Globus pallidus (tissue), 1 donor: ENCODE measurements at places on chromosomes 11 and 22.

- DNase-seq: no peak
These were observed 20.6 kb downstream of the OR52A5 start for GRCh38 chr11:5117588-5117987.

GRCh38 chr11:48354677-48355076 is 11.6 kb downstream of the OR4C5 start:
- DNase-seq: no peak

DNA sequence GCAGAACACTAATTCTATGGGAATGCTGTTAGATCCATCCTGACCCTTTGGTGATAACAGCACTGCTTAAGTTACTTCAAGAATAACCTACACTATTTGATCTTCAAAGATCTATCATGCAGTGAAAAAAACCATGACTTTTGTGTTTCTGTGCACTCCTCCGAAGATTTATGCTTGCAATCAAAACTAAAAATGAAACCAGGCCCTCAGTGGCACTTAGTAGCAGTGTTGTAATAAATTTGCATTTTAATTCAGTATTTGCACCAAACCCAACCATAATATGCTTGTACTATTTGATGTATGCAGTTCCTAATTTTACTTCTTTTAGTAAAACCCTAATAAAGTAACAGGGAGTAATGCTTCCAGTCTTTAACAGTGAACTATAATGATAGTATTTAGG is 130.7 kb downstream of the SOX6 start:
- DNase-seq: no peak

- DNase-seq: no peak
These were observed 37.1 kb upstream of the SLC37A2 start for GRCh38 chr11:125025968-125026367.

- DNase-seq: peak; percentile 46
These were observed 17.8 kb downstream of the ADA2 start for GRCh38 chr22:17201285-17201945.

GRCh38 chr11:44356351-44356750 is 46.4 kb upstream of the ALX4 start:
- DNase-seq: no peak

GRCh38 chr11:116791002-116791812 is 472 bp downstream of the APOA5 start:
- peak; percentile 73 for DNase-seq

DNA sequence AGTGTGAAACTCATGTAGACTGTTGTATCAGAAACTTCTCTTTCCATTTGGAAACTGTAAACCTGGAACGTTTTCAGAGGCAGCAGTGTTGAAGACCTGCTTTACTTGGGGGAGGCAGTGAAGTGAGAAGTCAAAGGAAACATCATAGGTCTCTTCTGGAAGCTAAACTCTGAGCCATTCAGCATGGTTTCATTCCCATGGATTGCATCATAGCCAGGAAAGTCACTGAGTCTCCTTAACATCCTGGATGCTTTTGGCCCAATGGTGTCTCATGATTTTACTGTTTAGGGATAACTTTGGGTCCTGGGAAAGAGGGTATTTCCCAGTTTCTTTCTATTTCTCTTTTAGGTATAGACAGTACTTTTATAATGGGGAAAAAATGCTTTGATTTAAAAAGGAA is 153.2 kb upstream of the E2F8 start:
- DNase-seq: no peak

DNA sequence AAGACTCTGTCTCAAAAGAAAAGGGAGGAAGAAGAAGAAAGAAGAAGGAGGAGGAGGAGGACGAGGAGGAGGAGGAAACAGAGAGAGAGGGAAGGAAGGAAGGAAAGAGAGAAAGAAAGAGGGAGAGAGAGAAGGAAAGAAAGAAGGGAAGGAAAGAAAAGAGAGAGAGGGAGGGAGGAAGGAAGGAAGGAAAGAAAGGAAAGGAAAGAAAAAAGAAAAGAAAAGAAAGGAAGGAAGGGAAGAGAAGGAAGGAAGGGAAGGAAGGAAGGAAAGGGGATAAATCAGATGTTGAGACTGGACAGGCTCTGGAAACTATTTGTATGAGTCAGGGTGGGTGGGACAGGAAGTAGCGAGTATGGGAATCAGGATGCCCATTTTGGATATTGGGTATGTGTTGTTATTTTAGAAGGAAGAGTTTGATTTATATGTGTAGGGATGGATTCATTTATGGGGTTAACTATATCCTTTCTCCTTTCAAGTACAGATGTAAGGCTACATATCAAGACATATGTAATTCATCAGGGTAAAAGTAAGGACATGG is 6.0 kb upstream of the RPL3 start:
- DNase-seq: no peak

GRCh38 chr11:46363455-46364005 is 16.3 kb downstream of the DGKZ start:
- peak; percentile 94 for DNase-seq

DNA sequence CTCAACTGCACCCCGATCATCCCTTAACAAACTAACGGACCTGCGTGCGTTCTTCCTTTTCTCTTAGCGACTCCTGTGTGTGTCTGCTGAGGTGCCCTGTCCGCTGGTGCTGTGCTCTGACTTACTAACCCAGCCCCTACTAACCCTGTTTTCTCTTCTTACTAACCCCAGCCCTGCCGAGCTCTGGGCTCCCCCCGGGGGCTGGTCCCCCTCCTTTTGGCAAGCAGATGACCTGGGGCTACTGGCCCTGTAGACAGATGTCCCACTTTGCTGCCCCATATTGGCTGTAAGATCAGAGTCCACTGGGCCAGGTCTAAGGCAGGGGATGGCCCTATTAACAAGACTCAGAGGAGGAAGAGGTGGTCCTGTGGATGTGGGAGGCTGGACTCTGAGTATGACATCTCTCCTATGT is 14.7 kb downstream of the MIAT start:
- DNase-seq: no peak

DNA sequence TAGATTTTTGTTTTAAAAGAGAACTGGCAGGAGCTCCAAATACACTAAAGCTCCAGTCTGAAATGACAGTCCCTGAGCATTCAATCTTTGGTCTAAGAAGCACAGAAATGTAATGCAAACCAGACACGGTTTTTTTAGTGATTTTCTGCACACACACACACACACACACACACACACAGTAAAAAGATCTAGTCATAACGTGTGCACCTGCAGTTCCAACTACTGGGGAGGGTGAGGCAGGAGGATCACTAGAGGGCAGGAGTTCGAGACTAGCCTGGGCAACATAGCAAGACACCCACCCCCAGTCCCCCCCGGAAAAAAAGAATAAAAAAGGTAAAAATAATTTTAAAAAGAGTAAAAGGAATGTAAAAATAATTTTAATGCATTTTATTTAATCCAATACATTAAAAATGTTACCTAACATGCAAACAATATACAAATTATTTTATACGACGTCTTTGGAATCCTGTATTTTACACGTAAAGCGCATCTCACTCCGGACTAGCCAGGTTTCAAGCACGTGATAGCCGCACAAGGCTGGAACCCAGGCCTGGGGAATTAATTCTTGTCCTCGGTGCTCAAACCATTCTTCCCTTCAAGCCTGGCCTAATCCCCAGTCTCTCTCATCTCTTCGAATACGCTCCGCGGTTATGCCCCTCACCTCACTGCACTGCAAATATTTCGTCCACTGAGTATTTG is 762 bp upstream of the TBC1D22A start:
- no peak for DNase-seq

GRCh38 chr11:73237471-73238290 is 19.6 kb downstream of the P2RY2 start:
- no peak for DNase-seq

DNA sequence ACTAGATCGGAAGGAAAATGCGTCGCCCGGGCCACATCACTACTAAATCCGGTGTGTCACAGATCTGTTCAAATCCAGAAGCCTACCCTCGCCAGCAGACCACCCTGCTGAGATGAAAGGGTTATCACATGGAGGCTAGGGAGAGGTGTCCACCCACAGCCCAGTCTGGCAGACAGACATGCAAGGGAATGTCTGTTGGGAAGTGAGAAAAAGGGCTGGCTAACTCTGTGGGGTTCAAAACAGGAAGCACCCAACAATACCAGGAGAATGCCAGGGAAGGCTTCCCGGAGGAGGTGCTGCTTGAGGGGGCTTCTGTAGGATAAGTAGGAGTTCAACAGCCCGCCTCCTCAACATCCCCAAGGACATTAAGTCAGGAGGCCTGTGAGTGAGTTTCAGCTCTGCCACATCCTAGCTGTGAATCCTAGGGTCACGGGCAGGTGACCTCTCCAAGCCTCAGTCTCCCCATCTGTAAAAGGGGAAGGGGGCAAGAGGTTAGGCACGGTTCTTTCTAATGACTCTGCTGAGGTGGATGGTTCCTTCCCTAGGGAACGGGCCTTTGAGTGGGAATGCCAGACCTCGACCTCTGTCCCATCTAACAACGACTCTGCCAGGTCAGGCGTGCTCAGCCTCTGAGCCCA is 1.1 kb downstream of the TPST2 start:
- DNase-seq: no peak

DNA sequence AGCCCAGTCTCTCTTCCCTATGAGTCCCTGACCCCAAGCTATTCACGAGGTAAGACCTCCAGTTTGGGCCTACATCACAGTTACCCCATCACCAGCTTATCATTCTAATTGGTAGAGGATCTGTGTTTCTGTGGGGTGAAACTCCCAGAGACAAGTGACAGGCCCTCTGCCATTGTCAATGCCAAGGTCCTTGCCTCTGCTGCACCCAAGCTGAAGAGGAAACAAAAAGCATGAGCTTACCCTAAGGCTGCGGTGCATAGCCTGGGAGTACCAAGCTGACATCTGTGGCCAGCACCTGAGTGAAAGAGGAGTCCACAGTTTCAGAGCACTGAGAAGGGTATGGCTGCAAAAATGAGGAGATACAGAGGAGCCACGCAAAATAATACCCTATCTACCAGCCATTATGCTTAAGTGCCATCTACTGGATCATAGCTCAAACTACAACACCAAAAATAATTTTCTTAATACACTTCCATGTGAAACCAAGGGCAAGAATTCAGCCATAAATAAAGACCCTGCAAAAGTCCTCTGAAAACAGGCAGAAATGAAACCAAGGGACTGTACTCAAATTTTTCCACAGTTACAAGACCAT is 62.3 kb upstream of the ANO5 start:
- peak; percentile 5 for DNase-seq

- DNase-seq: no peak
These were observed 2.0 kb upstream of the TBX10 start for GRCh38 chr11:67641338-67642172.

DNA sequence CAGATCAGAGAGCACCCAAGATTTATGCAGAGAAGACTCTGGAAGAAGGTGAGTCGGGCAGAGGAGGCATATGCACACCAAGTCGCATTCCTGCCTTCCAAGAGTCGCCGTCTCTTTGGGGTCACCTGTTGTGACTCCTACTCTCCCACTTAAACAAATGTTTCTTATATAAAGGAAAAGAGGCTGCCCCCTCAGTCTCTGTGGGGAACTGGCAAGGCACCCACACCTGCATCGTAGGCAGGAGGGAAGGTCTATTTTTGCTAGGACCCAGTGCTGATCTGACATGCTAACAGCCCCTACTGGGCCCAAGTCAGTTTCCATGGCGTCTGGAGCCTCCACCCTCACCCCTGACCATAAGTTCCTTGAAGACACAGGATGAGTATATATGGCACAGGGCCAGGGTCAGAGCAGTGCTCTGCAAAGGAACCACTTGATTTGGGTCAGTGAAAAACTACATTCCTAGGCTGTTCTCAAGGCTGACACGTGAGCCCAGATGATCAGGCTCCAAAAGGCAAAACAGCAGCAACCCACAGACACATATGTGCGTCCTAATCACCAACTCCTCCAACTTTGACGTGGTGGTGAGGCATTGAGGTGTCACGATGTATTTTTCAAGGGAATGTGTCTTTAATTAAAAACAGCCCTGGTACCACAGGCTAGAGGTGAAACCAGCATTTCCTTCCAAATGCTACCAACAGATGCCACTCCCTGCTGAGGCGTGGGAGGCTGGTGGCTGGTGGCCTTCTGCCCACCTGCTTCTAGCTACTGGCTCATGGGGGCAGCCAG is 55.6 kb upstream of the CSNK2A3 start:
- no peak for DNase-seq

DNA sequence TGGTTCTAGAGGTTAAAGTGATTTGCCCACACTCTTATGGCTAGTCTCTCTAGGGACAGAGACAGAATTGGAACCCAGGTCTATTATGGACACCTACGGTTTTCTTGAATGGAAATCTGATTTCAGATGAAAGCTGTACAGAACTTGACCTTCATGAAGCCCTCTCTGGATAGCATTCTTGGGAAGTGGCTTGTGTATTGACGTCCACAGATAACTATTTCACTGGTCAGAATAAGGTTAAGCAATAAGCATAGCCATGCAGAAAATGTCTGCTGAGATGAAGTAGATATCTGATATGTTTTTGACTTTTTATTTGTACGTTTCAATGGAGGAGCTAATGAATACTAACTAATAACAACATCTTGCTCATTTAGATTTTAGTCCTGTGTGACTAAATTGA is 1.1 kb downstream of the TLCD5 start:
- no peak for DNase-seq

DNA sequence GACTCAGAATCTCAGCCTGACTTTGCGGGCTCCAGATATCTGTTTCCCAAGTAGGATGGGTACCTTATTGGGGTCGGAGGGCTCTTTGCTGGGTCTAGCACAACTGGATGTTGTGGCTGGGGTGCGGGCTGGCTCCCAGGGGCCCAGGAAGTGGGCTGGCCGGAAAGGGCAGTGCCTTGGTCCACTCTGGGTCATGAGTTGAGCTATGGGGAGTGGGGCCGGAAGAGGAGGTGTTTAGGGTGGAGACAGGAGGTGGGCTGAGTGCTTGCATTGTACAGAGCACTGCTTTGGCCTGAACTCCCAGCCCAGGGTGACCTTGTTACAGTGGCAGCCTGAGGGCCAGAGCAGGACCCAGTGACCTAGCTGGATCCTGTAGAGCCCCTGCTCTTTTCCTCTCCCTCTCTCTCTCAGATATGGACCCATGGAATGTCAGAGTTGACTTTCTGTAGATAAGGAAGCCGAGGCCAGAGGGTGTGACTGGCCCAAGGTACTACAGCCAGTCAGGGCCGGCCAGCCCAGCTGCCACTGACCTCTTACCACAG is 13.2 kb downstream of the PHLDB1 start:
- DNase-seq: no peak

- DNase-seq: no peak
These were observed 184.6 kb upstream of the SYT13 start for GRCh38 chr11:45470794-45471167.

GRCh38 chr11:71388637-71389235 is 59.5 kb downstream of the DHCR7 start:
- no peak for DNase-seq

DNA sequence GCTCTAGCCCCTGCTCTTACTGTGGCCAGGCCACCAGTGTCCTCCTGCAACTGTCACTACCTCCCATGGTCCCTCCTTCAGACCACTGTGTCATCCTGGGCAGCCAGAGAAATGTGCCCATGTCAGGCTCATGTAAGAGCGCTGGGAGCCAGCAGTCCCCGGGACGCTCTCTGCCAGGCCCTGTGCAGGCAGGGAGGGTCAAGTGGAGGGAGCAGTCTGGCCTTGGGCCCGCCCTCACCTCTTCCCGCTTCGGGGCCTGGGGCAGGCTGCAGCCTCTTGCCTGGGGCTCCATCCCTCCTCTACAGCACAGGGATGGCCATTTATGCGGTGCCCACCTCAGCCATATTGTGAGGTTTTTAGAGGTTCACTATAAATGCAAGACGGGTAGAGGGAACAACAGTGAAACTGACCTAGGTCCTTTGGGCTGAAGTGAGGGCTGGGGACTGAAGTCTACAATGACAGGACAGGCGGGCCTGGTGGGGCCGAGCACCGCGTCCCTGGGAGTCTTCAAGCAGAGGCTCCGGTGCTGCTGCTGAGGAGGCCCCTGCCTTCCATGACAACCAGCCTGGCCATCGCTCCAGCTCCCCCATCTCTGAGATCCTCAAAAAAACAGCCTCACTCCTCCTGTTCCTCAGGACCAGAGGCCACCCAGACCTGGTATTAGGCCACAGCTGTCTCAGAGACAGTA is 54.9 kb upstream of the TTLL12 start:
- no peak for DNase-seq
